ENCODE measurements at places on chromosomes 16 and 17. TPM values are rescaled to one million over a fixed set of nuclear protein-coding genes. Genes with fewer than 3 reads are reported as not detected.

Gene COPZ2
- total RNA-seq, result 14.3 TPM

Gene CPHXL2
- not detected for total RNA-seq

Gene NLGN2
- 6.7 TPM for total RNA-seq

Gene OVCA2
- 25.3 TPM for total RNA-seq

Gene HSD17B1
- 1.7 TPM for total RNA-seq

Gene MSL1
- 85.3 TPM for total RNA-seq

Gene ZNF597
- 1.9 TPM for total RNA-seq

Gene CLEC18B
- total RNA-seq, result 2.0 TPM

Gene CFAP119
- 4.6 TPM for total RNA-seq

Gene TSR1
- 15.4 TPM for total RNA-seq

Gene REXO5
- total RNA-seq, result 3.0 TPM
